ENCODE measurements at places on chromosomes 3 and 15.

GRCh38 chr3:108602249-108602934, 12.9 kb downstream of the DZIP3 start:
- DNase-seq: no peak

- DNase-seq: peak; percentile 84
Observed at GRCh38 chr3:38003371-38003816, 12.8 kb downstream of the VILL start.

GRCh38 chr3:124890573-124891190, 3.5 kb upstream of the ITGB5 start:
- DNase-seq: no peak

GRCh38 chr3:138036572-138036971, 26.6 kb downstream of the CLDN18 start:
- no peak for DNase-seq

GRCh38 chr3:73215281-73215680, 153.8 kb downstream of the EBLN2 start:
- no peak for DNase-seq

DNA sequence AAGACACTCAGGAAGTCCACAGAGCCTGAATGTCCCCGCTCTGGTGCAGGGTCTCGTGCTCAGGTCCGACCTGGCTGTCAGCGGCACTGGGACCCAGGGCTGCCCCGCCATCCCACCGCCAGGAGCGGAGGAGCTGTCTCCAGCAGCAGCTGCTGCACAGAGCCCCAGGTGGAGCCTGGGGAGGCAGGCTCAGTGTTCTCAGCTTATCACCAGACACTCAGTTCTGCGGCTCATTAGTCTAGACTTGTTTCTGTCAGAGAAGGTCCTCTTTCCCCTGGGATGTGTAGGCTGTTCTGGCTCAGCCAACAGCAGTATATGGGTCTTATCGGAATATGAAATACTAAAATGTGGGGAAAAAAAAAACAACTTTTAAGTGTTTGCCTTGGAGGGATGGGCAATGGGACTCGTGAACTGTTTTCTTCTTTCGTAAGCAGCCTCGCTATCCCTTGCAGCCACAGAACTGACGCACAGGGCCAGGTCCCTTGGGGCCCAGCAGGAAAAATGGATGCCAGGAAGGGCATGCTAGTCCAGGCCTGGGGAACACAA, 75.9 kb downstream of the KLF13 start:
- no peak for DNase-seq

DNA sequence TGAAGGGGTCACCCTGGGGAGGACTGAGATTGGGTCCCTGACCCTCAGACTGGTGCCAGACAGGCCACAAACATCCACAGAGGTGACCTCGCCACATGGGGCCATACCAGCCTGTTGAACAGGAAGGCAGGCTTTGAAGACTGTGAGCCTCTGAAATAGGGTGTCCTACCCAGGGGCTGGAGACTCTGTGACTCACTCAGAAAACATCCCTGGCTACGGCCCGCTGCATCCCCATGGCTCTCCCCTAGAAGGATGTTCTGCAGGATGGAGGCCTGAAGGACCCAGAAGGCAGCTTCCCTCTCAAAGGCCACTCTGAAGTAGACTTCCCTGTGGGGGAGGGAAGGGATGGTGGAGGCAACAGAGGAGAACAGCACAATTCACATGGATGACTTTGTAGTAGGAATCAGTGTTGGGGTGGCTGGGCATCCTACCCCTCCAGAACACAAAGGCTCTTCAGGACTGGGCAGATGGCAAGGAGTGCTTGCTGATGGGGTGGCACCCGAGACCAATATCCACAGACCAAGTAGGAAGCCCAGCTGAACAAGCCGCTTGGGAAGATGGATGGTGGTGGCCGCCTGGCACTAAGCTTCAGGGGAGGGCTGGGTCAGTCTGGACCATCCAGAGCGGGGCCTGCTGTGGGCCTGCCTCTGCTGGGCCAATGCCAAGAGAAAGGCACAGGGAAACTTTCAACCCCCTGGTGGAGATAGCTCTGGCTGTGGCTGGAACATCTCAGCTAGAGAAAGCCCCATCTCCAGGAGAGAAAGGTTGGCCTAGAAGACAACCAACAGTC, 37.6 kb upstream of the DUSP7 start:
- DNase-seq: no peak

- peak; percentile 40 for DNase-seq
Observed at GRCh38 chr15:62847900-62848489, 194.6 kb upstream of the TPM1 start.

DNA sequence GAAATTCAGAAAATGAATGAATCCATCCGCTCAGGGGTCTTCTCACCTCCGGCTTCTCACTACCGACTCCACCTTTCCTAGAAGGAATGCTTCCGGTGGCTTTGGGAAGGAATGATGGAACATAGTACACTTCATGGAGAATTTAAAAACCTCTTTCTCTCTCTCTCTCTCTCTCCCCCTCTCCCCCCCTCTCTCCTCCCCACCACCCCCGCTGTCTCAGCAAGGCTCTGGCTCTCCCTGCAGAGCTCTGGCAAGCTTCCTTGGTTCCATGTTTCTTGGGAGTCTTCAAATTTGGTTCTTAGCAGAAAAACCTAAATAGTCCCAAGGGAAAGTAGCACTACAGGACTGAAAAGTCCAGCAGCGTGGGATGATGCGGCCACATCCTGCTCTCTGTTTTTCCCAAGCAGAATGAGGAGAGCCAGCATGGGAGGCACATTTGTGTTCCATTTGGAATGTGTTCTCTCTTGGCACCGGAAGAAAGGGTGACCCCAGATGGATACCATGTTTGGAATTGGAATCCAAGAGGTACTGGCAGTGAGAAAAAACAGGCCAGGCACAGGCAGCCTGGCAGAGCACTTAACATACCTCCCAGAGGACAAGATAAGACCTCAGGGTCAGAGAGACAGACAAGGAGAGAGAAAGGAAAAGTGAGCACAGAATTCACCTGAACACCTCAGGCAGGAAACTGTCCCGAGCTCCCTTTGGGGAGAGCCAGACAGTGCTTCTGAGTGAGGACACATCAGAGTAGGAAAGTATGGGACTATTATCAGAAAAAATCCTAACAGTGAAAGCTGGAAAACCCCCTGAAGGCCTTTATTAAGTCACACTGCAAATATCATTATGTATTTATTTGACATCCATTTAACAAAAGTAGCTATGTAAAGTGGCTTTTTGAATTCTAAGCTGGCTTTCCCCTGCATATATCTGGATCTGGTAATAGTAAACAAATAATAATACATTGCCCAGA, at the start of gene POPDC2:
Gene POPDC2, minus strand, starts transcription at position 116 of the 967 bp plus-strand sequence. CDS start 166 bp downstream, outside the sequence.
- no peak for DNase-seq

DNA sequence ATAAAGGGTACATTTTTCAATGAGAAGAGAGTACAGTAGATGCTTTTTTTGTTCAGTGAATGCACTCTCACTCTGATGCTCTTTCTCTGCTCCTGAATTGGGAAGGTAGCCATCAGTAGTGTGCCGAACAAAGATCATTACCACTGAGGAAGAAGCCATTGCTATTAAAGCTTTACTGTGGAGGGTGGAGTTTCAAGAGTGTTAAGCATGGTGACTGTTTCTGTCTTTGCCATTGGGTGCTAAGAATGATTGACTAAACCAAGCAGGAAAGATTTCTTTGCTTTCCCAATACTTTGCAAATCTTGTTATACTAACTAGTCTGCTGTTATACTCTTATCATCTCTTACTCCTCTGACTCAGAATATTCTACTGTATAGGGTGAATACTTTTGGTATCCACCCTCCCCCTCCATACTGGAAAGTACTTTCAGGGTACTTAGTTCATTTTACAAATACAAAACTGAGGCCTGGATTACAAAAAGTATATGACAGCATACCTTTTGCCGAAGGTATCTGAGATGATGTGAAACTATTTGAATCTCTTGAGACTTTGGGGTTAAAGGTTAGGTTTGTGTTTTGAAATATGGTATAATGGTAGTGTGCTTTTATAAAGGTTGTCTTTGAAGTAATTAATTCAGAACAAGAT, 1.7 kb downstream of the RAB11A start:
- DNase-seq: no peak
